ENCODE measurements at places on chromosomes 3 and 15.

- DNase-seq: peak; percentile 13
Observed at GRCh38 chr15:100572362-100572983, 29.5 kb downstream of the LINS1 start.

DNA sequence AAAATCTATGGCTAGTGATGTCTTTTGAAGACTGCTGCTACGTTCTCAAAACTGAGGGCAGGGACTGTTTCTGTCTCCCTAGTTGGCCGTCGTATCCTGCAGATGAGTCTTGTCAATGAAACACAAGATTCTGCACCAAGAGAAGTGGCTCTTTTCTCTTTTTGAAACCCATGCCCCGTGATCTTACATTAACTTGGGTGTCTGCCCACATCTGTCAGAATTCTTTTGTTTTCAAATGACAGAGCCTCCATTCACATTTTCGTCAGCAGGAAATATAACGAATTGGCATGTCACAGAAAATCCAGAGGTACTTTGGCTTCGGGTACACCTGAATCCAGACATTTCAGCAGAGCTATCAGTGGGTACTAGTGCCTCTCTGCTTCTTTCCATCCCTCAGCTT is 331.3 kb upstream of the PROK2 start:
- no peak for DNase-seq

- DNase-seq: no peak
Observed at GRCh38 chr3:71140477-71140876, 443.1 kb downstream of the FOXP1 start.

DNA sequence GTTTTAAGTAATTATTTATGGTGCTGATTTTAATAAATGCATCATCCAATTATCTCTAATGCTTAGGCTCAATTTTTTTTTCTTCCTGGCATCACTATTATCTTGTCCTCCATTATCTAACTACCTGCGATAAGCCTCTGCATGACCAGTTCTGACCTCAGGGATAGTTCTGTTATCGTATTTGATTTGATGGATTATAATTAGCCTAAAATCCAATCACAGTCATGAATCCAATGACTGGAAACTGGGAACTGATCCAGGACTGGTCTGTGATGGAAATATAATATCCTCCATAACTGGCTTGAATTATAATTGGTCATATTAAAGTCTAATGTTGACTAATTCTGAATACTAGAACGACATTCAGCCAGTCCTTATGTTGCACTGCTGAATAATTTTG is 1.1 kb downstream of the MYH15 start:
- DNase-seq: no peak

- no peak for DNase-seq
Observed at GRCh38 chr15:71716990-71717389, 93.4 kb upstream of the NR2E3 start.

DNA sequence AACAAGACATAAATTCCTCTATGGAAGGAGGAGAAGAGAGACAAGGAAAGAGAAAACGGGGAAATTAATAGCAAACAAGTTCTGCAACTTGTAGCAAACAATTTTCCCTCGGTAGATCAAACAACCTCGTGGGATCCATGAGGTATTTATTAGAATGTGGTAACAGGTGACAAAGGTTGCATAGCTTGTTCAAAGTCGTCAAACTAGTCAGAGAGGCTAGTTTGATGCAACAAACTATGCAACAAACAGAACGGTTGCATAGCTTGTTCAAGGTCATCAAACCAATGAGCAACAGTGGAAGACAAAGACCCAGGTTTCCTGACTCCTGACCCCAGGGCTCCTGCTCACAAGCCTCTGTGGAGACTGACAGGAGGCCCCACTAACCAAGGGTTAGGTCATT is 20.7 kb downstream of the MB21D2 start:
- no peak for DNase-seq

DNA sequence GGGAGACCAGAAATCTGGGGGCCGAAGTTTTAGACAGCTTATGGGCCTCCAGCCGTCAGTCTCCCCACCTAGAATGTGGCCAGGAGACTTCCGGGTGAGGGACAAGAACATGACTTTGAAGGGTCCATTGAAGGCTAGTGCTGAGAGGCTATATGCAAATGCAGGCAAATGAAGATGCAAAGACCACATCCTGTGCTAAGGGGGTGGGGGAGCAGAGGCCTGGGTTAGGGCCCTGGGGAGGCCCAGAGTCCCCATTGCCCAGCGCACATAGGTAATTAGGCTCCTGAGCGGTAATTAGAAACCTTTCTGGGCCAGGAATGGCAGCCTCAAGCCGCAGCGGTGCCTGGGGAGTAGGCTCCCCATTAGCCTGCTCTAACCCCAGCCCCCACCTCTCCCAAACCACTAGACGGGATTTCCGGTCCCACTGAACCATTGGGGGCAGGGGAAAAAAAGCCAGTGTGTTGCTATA is 6.8 kb downstream of the CSK start:
- no peak for DNase-seq

Measured in forelimb muscle (tissue), 1 donor.